ENCODE measurements at places on chromosomes 4 and X.

DNA sequence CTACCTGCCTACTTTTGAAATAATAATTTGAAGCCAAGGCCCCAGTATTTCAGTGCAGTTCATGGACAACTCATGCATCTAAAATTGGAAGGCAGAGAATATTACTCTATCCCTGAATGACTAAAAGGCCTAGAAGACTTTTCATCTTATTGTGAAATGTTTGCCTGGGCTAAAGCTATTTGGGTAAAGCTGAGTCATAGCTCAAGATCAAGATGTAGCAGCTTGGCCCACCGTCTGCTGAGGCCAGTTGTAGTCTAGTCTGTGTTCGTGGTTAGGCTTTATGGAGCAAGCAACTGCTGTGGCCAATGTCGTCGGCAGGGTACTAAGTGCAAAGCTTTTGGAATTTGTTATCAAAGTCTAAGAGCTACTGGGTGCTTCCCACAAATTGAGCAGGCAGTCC lies 929.1 kb downstream of the RAB28 start:
- peak; percentile 0 for DNase-seq

DNA sequence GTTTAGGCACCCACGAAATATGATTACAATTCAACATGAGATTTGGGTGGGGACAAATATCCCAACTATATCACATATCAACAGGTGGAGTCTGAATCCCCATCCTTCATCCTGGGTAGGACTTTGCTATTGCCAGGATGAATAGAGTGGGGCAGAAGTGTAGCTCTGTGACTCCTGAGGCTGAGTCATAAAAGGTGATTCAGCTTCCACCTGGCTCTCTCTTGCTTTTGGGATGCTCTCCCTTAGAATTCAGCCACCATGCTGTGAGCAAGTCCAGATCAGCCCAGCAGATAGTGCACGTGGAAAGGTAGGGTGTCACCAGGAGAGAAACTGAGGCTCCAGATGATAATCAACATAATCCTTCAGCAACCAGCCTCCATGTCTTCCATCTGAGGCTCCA lies 193.8 kb upstream of the BCOR start:
- DNase-seq, result no peak

- DNase-seq, result no peak
Measured at GRCh38 chr4:6446538-6447451, 25.6 kb downstream of the PPP2R2C start.

DNA sequence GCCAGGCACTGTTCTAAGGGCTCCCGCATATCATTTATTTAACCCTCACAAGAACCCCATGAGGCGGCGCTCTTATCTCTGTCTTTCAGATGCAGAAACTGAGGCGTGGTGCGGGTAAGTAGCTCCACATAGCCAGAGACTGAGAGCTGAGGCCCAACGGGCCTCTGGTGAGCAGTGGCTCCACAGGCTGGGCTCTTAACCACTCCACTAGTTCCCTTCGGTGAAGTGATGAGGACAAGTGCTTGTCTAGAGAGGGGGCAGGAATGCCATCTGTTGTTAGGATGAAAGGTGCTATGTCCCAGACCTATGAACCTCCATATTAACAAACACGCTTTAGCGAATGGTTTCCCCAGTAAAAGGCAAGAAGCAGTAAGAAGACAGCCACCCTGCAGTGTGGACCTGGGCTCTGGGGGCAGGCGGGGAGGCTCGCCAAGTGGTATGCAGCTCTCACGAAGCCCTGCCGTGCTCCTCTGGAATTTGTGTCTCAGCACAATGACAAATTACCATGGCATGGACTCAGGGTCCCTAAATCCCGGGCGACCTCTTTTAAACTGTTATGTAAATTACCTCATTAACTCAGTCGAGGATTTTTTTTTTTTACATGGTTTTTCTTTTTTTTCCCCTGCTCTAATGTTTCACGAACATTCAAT lies 20.9 kb upstream of the S100G start:
- DNase-seq, result no peak

- DNase-seq, result peak; percentile 70
Measured at GRCh38 chrX:10239611-10240064, 82.9 kb downstream of the CLCN4 start.

DNA sequence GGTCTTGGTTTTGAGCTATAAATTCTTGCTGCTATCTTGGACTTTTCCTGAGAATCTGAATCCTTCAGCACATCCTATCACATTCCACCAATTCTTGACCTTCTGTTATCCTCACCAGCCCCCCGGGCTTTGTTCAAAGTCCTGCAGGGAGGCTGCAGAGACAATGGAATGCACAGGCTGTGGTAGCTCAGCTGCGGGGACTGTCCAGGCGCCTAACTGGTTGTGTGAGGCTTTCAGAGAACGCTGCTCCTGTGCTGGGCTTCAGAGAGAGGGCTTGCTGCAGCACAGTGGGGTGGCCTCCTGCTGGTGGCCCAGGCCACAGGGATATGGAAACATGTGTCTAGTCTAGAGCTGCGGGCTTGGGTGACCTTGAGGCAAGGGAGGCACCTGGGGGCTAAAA lies 196.3 kb upstream of the GATB start:
- DNase-seq, result no peak

DNA sequence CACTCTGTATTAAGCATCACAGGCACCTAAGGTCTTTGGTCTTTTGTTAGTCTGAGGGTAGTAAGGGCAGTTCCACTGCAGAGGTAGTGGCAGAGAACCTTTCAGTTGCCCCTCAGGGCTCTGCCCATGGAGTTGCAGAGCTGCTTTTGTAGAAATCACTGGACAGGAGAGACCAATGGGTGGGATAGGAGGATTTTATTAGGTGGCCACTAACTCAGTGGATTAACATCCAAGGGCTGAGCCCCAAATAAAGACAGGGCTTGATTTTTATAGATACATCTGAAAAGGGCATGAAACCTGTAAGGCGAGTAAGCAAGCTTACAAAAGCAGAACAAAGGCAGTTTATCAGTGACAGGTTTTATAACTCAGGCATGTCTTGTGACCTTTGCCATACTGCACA lies 1035.4 kb downstream of the SH3BGRL start:
- DNase-seq, result no peak

- no peak for DNase-seq
Measured at GRCh38 chrX:138011468-138011867, 445.5 kb downstream of the ZIC3 start.

GRCh38 chr4:81836716-81837115 lies 365.0 kb upstream of the RASGEF1B start:
- DNase-seq, result no peak

DNA sequence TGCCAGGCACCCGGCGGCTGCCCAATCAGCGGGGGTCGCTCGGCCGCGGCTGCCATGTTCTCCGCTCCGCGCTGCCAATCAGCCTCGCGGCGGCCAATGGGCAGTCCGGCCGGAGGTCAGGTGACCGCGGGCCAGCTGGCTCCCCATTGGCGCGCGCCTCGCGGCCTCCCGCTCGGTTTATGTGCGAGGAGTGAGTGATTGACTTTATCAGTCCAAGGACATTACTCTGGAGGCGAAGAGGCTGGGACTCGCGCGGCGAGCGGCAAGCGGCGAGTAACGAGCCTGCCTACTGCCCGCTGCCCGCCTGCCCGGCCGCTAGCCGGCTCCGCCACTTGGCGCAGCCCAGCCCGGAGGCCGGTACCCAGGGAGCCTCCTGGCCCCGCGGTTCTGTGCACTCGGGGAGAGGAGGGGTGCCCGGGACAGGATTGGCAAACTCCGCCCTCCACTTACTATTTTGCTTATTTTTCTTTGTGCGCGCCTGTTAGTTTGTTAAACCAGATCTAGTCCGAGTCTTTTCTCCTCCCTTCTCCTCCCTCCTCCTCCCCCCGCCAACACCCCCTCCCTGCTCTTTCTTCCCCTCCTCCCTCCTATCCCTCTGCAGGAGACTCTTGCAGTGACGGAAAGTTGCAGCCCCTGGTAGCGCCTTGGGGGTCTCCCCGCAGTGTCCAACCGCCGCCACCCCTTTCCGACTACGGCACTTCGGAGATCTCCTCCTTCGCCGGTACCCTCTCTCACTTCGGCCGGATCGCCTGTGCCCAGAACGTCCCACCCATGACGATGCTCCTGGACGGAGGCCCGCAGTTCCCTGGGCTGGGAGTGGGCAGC lies at the start of gene ZIC3:
Gene ZIC3 (plus strand): TSS at position 207 of the 825 bp plus-strand sequence. CDS start 565 bp downstream, at position 772.
- peak; percentile 48 for DNase-seq

DNA sequence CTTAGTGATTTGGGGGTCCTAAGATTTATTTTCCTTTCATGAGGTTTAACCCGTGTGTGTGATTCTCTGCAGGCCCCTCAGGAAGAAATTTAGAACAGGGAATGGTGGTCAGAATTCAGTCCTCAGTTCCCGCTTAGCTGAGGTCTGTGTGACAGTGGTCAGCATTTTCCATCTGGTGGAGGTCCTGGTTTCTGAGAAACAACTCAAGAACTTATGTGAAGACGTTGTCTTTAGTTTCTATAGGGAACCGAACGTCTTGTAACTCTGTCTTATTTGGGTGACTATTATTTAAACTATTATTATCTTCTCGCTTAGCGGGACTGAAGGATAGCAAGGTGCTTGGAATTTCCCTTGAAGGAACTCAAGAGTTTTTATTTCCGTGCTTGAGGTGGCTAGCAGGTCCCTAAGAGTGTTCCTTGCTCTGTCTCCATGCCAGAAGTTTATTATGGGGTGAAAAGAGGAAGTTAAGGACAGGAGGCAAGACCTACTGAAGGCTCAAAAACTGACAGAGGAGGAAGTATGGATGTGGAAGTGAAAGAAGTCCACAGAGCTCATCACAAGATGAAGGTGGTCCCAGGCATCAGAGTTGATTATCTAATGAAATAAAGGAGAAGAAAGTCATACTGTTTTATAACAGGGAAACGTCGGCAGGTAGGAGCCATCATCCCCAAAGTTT lies 9.4 kb downstream of the MGST2 start:
- no peak for DNase-seq

DNA sequence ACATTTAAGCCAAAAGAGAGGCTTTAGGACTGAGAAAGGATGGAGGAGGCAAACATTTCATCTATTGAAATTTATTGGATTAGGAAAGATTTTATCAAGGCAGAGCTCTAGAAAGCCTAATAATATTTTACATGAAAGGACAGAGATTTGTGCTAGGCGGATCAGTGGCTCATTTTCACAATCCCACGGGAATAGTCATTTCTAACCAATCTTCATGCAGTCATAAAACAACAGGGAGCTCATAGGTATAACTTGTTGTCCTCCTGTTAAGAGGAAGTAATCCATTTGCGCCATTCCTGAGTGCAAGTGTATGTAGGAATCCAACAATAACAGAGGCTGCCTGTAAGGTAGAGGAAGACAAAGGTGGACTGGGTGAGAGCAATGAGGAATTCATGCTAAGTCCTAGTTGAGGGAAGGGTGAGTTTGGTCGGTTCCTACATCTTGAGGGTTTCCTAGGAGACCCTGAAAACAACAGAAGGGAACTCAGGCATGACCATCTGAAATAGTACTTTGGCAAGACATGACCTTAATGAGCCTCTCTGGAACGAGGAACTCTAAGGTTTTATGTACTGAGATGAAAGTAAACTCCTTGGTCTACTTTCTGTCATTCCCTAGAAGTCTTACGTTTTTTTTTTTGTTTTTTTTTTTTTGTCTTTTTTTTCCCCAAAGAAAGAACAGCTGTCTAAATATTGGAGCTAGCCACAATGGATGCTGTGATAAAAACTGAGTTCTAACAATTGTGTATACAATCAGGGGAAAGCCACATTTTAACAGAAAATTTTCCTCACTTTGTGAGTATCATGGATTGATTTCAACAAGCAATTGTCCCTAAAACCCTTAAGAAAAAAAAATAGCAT lies 89.7 kb downstream of the GEMIN8 start:
- no peak for DNase-seq

- DNase-seq, result no peak
Measured at GRCh38 chrX:133054761-133055405, 42.0 kb downstream of the USP26 start.

DNA sequence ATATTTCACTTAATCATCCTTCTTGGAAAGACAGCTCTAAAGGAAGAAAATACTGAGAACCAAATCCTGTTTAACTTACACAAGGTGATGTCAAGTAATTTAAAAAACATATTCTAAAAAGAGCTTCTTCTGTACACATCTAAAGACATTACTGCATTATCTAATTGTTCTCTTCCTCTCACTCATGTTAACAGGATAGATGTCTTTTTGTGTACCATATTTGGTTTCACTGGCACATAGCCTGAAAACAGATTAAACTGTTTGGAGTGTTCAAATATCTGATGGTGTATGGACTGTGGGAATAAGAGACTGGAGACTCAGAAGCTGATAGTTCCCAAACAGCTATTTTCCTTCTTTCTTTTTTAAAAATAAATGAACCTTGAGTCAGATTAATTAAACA lies 213.3 kb upstream of the MAB21L2 start:
- peak; percentile 31 for DNase-seq

GRCh38 chr4:158159054-158159717 lies 13.6 kb downstream of the GASK1B start:
- peak; percentile 89 for DNase-seq

GRCh38 chr4:127403471-127404084 lies 229.2 kb upstream of the INTU start:
- DNase-seq, result no peak

DNA sequence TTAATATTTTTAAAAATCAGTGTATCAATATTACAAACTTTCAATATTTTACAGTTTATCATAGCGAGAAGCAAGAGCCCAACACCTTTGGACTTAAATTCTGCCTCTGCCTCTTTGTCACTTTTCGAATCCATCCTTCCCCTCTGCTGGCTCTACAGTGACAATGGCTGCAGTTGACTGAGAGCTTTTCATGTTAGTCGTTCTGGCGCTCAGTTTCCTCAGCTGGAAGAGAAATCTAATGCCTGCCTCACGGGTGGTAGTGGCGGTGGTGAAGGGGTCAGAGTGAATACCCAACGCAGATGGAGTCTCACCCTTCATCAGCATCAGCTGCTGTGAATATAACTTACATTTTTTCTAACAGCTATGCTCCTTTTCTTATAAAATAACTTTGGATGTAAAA lies 144.8 kb downstream of the NWD2 start:
- no peak for DNase-seq

DNA sequence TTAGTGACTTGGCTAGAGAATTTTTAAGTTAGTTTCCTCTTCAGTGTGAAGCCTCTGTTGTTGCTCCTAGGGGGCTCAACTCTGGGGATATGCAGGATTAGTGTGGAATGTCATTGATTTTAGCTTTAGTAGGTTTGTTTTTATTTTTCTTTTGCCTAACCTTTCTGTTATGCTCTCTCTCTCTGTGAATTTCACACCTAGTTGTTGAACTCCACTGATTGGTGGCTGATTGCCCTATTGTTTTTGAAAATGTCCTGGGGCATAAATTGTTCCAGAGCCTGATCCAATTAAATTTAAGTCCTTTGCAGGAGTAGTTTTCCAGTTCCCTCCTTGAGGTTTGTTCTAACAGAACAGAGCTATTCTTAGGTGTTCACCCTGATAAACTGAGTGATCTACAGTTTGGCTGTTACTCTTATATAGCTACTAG lies 393.3 kb upstream of the CTSO start:
- no peak for DNase-seq

GRCh38 chrX:140525448-140525847 lies 20.6 kb upstream of the SOX3 start:
- DNase-seq, result peak; percentile 50

DNA sequence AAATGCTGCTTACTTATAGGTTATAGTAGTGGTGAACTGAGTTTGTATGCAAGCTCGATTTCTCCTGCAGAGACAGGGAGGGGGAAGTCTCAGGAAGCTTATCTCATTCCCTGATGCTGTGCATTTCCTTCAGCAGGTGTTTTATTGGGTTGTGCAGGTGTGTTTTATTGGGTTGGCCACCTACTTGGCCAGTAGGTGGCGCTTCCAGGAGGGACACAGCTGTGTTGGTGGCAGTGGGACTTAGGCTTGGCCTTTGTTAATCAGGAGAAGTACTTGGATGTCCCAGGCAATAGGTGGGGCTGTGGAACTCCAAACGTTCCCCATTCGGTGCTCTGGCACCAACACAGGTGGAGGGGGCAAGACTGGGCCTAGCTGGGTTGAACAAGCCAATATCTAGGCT lies 196.0 kb upstream of the DCAF8L1 start:
- DNase-seq, result no peak
